ENCODE measurements at places on chromosomes 16 and 17. TPM values are rescaled to one million over a fixed set of nuclear protein-coding genes. Genes with fewer than 3 reads are reported as not detected.

GRCh38 chr16:67764158-67764667 lies 42.1 kb downstream of the RANBP10 start:
- no peak for DNase-seq

The KIF1C gene
- 68.4 TPM for total RNA-seq

- DNase-seq, result no peak
Observed at GRCh38 chr17:63024716-63025115, 58.7 kb downstream of the TANC2 start.

The FBXL16 gene
- total RNA-seq, result 6.3 TPM

The CBFA2T3 gene
- not detected for total RNA-seq

DNA sequence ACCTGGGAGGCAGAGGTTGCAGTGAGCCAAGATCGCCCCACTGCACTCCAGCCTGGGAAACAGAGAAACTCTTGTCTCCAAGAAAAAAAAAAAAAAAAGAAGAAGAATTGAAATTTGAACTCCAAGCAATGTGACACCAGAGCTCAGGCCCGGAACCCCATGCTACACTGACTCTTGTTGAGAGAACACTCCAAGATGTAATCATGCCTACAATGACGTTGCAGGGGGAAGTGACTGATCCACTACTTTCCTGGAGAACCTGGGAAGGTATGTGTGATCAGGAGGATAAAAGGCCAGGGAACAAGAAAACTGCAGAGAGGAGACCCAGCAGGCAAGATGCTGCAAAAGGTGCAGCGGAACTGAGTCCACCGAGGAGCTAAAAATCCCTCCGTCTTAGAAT lies 57.9 kb downstream of the ADCY9 start:
- no peak for DNase-seq

DNA sequence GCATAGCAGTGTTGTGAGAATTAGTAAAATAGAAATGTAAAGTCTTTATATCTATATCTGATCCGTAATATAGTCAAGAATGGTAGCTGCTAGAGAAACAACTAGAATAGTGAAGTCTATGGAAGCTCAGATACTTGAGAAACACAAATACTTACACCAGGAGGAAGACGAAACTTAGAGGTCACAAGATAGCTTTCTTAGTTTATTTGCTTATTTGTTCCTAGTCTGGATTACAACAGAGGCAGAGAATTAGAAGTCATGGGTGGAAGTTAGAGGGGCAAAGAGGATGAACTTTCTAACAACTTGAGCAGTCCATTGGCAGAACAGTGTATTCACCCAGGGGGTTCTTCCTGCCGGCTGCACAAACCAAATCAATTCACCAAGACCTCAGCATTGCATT lies 13.9 kb downstream of the GNGT2 start:
- no peak for DNase-seq

DNA sequence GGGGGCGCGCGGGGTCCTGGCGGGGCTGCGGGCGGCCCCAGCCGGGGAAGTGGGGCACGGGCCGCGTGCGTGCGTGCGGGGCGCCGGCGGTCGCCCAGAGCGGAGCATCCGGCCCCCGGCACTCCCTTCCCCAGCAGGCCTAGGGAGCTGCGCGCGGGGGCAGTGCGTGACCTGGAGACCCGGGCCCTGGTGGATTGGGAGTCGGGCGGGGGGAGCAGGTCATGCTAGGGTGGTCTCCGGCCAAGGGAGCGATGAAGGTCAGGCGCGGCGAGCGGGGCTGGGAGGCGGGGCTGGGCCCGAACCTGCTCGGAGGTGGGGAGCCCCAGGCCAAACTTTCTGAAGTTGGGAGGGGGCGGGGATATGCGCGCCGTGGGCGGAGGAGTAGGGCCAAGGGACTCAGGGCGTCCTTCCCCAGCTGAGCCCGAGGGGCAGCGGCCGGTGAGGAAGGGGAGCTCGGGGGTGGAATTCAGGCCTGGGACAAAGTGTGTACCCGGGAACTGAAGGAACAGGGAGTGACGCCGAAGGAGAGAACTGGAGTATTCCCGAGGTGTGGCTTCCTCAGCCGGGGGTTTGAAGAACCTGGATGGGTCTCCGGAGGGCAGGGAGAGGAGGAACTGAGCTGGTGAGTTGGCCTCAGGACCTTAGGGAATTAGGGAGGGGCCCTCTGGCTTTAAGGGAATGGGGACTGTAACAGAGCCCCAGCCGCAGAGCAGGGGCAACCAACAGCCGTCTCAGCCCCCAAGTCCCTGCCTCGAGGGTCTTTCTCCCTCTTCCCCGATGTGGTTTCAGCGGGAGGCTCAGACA lies 589 bp downstream of the XYLT2 start:
- DNase-seq, result peak; percentile 41

GRCh38 chr17:77737442-77738265 lies 220.8 kb upstream of the TNRC6C start:
- DNase-seq, result no peak

GRCh38 chr17:81218991-81219390 lies 3.8 kb downstream of the CEP131 start:
- no peak for DNase-seq

DNA sequence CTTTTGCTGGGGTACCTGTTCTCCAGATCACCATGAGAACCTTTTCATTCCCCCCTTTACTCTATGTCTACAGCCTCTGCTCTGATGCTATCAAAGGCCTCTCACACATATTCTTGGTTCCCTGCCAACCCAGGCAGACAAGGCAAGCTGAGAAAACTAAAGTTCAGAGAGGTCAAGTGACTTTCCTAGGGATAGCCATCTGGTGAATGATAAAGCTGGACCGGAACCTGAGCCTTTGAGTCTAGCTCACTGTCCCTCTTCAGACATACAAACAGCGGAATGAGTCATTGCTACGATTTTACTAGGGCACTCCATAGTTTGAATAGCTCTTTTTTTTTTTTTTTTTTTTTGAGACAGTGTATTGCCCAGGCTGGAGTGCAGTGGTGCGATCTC lies 73.3 kb downstream of the XYLT1 start:
- no peak for DNase-seq
